ENCODE measurements at places on chromosomes 1 and 21.

DNA sequence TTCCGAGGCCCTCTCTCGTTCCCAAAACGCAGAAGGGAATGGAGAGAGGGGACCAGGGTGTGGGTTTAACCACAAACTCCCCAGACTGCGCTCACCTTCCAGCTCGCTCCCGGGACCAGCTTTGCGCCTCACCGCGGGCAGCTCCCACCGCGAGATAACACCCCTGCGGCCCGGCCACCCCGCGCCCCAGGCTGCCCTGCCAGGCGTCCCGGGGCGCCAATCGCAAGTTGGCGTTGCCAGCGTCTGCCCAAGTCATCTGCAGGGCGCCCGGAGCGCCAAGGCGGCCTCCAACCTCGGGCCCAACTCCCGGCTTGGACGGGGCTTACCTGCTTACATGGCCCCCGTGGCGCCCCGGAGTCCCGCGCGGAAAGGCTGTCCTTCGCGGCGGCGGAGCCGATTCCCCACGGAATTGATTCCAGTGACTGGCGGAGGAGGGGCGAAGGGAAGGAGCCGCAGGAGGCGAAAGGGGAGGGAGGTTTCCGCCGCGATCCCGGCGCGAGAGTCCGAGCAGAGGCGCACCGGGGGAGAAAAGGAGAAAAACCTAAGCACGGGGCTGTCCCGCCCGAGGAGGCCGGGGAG, 456 bp downstream of the PTPN14 start:
- peak; percentile 74 for DNase-seq

DNA sequence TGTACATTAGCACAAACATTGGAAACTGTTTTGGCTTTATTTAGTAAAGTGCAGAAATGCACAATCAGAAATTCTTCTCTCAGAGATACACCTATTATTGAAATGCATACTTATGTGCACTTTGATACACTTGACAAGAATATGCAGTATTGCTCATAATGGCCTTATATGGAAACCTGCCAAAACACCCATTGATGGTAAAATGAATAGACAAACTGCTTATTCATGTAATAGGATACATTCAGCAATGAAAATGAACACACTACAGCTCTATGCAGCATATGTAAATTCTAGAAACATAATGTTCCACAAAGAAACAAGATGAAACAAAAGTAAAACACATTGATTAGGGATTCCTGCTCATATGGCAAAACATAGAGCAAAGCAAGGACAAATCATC, 223.9 kb downstream of the S1PR1 start:
- no peak for DNase-seq

GRCh38 chr1:63758791-63759190, 15.0 kb upstream of the ROR1 start:
- DNase-seq: no peak

GRCh38 chr1:242402956-242403355, 121.5 kb downstream of the PLD5 start:
- DNase-seq: no peak

GRCh38 chr21:29481081-29481480, 182.4 kb downstream of the BACH1 start:
- DNase-seq: no peak

DNA sequence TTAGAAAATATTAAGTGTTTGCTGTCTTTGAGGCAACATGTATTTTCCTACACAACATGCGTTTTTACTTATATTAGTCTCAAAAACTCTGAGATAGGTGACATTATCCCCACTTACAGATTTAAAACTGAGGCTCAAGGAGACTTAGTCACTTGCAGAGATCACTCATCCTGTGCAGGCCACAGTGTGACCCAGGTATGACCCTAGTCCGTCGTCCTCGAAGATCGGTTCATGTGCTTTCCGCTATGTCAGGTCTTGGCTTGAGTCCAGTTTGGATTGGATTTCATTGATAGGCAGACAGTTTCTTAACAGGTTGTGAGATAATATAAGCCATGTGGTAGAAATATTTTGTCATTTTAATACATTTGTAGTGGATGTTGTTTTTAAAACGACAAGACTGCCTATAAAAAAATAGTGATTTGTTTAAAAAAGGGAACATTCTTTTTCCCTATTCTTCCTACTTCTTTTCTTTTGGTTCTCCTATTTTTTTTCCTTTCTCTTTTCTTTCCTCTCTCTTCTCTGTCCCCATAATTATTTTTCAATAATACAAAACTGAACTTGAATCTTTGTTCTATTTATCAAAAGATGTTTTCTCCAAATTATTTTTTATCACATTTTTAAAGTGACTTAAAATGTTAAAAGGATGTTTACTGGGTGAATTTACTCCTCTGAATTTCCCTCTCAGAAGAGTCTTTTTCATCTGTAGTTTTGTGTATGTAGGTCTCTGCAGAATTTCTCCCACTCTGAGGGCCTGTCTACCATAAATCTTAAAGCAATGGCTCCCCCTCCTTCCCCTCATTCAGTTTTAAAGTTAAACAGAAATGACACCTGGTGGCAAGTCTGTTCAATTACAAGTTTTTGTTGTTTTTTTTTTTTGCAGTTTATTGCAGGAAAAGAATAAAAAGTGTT, 81.8 kb downstream of the PHTF1 start:
- DNase-seq: peak; percentile 28

GRCh38 chr1:16998589-16998988, 13.1 kb downstream of the ATP13A2 start:
- no peak for DNase-seq

DNA sequence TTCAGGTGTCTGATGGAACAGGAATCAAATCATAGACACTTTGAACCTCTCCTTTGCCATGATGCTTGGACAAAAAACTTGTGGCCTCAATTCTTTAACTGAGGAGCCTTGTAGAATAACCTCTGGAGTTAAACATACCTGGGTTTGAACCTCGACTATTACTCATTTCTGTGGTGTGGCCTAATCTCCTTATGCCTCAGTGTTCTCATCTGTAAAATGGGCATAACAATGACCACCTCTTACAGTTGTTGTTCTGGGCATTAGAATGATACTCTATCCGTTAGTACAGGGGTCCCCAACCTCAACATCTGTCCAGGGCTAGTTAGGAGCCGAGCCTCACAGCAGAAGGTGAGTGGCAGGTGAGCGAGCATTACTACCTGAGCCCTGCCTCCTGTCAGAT, 137.2 kb downstream of the ROR1 start:
- DNase-seq: no peak

DNA sequence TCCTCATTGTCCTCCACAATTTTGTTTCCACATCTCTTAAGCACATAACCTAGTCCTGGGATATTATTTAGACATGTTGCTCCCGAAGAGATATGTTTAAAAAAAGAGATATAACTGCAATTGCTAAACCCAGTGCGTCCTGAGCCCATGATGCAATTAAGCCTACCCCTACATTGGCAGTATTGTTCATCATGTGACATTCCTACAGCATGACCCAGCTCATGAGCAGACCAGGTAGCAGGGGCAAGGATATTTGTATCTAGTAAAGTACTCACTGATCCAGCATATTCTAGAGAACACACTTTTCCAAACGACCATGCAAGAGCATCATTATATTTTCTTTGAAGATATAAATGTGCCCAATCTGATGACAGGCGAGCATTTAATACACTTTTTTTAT, 1.2 kb downstream of the ADAM30 start:
- no peak for DNase-seq

GRCh38 chr1:245099401-245099800, 55.4 kb upstream of the KIF26B start:
- no peak for DNase-seq

- DNase-seq: no peak
These were observed 31.9 kb downstream of the GDAP2 start for GRCh38 chr1:117897551-117897950.

GRCh38 chr1:53071167-53071865, 9.3 kb downstream of the PODN start:
- peak; percentile 0 for DNase-seq

DNA sequence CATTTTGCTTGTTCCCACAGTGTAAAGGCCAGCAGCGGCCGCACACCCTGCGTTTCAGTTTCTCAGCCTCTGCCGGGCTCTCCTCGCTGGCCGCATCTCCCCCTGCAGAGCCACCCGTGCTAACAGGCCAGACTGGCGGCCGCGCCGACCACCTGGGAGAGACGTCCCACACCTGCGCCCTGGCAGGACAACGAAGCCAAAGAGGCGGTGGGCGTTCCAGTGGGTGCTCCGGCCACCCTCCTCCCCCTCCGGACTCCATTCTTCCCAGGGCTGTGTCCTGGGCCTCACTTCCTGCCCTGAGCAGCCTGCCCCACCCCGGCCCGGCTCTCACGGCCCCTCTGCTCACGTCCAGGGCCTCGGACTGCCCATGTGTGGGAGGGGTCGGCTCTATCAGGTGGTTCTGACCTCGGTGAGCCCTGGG, 31.9 kb upstream of the SLC19A1 start:
- DNase-seq: no peak

- DNase-seq: no peak
These were observed 8.9 kb downstream of the ADGRB2 start for GRCh38 chr1:31755197-31755611.

DNA sequence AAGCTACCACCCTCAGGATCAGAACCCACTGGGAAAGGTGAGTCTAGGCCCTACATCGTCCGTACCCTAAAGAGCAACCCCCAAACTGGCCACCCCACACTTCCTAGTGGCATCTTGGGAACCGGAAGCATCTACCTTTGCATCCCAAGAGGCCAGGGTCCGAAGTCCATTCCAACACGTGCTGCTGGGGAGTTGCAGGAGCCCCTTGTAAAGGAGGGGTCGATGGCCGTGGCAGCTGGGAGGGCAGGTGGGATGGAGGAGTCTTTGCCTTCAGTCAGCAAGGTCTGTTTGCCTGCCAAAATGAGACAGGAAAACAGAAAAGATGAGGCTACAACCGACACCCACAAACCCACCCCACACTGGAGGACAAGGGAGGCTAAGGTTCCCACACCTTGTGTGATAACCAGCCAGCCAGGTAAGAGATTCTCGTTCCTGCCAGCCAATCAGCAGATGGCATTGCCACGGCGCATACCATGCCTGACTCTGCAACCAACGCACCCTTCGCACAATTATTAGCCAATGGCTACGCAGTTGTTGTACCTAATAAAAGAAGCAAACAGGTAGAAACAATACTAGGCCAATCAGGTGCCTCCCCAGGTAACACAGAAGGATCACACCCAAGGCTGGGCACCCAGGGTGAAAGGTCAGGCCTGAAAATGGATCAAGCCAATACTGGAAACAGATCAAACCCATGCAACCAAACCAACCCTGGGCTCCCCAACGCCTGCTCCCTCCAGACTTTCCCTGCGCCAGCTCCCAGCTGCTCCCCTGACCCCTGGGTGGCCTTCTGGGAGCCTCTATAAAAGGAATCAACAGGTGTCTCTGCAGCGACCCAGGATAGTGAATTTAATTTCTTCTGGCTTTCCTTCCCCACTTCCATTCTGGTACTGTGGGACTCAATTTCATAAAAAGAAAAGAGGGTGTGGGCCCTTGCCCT, 35.6 kb downstream of the CASZ1 start:
- DNase-seq: no peak

- no peak for DNase-seq
These were observed 249.8 kb downstream of the SETD4 start for GRCh38 chr21:35810431-35810970.

DNA sequence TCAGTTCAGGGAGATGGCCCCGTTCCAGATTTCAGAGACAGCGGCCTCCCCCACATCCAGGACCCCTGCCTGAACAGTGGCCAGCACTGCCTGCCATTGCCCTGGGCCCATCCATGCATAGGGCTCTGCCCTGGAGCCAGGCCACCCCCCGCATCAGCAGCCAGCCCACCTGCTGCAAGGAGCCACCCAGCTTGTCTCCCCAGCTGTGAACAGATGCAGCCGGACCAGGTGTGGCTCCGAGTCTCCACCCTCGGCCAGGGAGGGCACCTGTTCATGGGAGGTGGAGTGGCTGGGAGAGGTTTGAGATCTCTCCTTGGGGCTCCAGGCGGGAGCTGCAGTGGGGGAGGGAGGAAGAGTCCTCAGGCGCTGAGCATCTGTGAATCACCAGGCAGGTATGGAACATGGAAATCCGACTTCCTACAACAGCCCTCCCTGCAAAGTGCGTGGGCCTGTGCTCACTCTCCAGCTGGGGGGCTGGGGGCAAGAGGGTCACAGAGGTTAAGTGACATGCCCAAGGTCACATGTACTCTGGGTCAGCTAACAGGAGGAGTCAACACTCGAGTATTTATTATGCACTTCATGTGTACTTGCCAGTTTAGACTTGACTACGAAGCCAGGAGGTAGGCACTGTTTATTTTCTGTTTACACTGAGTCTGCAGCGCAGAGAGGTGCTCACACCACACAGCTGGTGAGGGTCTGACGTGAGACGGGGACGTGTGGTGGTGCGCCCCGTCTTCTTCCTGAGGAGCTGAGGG, 4.8 kb upstream of the HES5 start:
- DNase-seq: peak; percentile 23

- no peak for DNase-seq
These were observed 15.1 kb downstream of the RCSD1 start for GRCh38 chr1:167645140-167645541.

GRCh38 chr1:110783292-110783918, 89.5 kb upstream of the CD53 start:
- peak; percentile 33 for DNase-seq

DNA sequence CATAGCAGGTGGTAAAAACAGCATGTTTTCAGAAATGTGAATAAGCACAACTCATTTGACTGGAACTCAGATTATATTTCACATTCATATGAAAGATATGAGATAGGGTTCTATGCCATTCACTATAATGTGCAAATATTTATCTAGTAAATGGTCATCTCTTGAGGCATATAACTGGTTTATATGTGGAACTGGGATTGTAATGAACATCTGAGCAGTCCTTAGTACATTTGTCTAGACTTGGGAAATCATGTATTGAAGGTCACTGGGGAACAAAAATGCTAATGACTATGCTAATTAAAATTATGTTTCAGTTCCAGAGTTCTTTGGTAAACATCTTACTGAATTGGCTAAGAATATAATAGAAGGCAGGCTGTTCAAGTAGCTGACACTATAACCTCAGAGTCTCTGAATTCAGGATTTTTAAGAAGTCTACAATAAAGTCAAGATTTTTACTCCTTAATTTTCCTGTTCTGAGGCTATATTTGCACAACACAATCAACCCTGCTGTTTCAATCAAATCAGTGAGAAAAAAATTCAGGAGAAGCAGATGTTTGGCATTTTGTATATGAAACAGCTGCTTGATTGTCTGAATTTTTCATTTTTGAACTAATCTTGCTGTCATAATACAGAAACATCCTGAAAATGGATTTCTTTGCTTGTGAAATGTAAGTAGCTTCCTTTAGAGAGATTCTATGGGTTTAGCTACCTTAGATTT, 244.8 kb upstream of the RGS18 start:
- DNase-seq: no peak

- no peak for DNase-seq
These were observed 87.5 kb downstream of the ATP5PO start for GRCh38 chr21:33828083-33828482.

GRCh38 chr1:227945891-227946623, 1.7 kb downstream of the WNT9A start:
- DNase-seq: no peak

GRCh38 chr21:42956824-42957630, 17.3 kb upstream of the PKNOX1 start:
- no peak for DNase-seq

- no peak for DNase-seq
These were observed 51.7 kb upstream of the TARBP1 start for GRCh38 chr1:234530672-234531071.

Data from nephron progenitor cell (in vitro differentiated cells).